ENCODE measurements at places on chromosomes 2 and 18.

GRCh38 chr2:240949791-240950705, 43.9 kb downstream of the CROCC2 start:
- DNase-seq = no peak

DNA sequence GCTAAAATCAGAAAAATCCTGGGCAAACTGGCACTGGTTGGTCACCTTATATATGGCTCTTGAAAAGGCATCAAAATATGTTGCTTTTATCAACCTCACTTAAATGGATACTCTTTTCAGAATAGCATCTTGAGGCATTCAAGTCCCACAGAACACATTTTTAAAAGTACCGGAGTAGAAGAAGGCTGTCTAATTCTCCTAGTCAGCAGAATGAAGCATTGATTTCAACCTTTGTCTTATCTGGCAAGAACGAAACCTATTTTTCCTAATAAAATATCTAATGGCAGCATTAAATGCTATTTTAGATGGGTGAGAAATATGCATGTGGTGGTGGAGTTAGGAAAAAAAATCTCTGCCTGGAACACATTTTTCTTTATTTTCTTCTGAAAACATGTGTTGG, 27.8 kb downstream of the TMEFF2 start:
- no peak for DNase-seq

DNA sequence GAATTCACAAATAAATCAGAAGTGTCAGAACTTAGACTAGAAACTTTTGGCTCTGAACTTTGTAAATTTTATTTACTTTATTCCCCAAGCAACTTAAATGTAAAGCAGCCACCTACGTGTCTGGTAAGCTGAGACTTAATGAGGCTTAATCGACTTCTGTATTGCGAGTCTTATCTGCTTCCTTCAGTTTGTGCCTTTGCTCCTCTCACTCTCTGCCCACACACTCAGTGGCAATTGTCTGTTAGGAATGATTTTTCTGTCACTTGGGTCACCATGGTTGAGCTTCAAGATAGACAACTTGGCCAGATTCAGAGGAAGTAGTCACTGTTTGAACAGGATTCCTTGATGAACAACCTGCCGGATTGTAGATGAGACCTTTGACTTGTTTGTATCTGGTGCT, 691.4 kb upstream of the FSHR start:
- no peak for DNase-seq

GRCh38 chr2:88054782-88055370, 707 bp downstream of the KRCC1 start:
- no peak for DNase-seq

DNA sequence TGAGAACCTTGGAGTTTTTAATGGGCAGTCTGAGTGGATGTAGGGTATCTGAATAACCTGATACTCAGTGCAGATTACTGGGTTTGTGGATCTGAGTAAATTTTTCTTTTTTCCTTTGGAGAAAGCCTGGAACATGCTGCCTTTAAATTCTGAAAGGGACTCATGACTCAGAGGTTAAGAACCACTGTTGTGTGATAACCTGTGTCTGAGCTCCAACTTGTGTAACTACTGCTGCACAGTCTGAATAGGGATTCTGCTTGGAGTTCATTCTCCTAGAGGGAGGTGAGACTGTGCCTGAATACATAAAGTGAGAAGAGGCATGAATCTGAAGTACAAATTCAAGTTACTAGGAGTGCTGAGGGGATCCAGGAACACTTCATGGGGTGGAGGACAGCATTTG, 36.2 kb downstream of the KDM3A start:
- DNase-seq = no peak

- no peak for DNase-seq
These were observed 31.3 kb downstream of the PTPRM start for GRCh38 chr18:7598167-7599047.

DNA sequence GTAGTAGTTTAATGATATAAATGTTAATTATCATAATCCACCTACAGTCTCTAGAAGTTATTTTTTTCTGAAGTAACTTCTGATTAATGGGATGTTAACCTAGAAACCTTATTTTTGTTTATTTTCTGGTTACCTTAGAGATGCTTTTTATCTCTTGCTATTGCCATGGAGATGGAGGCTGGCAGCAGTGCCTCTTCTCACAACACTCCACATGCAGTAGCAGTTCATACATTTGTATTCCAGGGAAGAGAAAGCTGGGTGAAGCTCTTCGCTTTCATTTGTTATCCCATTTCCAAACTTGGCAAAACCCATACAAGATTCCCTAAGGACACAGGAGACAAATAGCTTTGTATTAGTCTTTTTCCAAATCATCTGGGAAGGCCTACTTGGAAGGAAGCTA, 1794.1 kb upstream of the LRRTM1 start:
- no peak for DNase-seq

GRCh38 chr18:13260935-13261640, 42.5 kb downstream of the LDLRAD4 start:
- no peak for DNase-seq

- no peak for DNase-seq
These were observed 79.1 kb downstream of the DPP4 start for GRCh38 chr2:161994761-161995520.

- DNase-seq = no peak
These were observed 50.7 kb downstream of the IL1R2 start for GRCh38 chr2:102042196-102043081.

GRCh38 chr18:59874166-59874565, 25.6 kb upstream of the PMAIP1 start:
- peak; percentile 85 for DNase-seq

DNA sequence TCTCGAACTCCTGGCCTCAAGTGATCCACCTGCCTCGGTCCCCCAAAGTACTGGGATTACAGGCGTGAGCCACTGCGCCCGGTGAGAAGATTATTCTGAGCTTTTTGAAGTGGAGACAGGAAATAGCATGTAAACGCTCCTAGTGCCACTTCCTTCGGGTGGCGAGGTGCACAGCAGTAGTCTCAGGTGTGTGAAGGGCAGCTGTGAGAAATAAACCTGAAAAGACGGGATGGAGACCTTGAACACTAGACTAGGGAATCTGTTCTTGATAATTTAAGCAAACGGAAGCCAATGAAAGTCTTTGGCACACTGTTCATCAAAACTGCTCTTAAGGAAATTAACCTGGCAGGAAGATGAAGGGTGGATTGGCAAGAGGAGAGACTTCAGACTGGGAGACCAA, 439 bp upstream of the PLEKHH2 start:
- DNase-seq = no peak

- DNase-seq = peak; percentile 80
These were observed 572 bp upstream of the ZNF516 start for GRCh38 chr18:76495435-76496193.

- DNase-seq = peak; percentile 95
These were observed 17.4 kb downstream of the AGAP1 start for GRCh38 chr2:235511187-235511661.

GRCh38 chr18:65761636-65762295, 11.0 kb downstream of the CDH7 start:
- DNase-seq = no peak

DNA sequence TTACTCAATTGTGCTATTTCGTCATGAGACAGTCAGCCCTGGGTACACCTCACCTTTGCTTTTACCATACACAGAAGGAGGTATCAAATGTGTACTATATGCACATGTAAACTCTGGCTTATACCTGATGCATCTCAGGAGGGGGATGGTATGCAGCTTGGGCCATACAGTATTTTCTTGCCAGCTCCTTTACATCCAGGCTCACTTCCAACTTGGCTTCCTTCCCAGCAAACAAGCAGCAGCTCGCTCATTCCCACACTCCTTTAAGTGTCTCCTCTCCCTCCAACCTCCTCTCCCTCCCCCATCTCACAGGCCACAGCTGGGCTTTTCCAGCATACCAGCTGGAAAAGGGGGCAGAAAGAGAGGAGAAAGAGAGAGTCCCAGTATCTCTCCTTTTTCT, 9.6 kb downstream of the MARCHF4 start:
- peak; percentile 41 for DNase-seq

- DNase-seq = no peak
These were observed 38.0 kb downstream of the ACKR3 start for GRCh38 chr2:236607471-236608187.

DNA sequence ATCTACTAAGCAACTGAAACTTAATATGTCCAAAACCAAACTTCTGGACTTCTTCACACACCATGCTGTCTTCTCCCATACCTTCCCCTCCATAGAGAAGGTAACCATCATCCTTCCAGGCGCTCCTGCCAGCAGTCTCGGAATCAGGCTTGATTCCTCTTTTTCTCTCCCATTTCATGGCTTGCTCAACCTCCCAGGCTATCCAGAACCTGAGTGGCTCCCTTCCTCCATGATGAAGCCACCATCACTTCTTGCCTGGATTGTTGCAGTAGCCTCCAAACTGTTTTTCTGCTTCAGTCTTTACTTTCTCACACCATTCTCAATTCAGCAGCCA, 40.1 kb upstream of the NDUFV2 start:
- no peak for DNase-seq

DNA sequence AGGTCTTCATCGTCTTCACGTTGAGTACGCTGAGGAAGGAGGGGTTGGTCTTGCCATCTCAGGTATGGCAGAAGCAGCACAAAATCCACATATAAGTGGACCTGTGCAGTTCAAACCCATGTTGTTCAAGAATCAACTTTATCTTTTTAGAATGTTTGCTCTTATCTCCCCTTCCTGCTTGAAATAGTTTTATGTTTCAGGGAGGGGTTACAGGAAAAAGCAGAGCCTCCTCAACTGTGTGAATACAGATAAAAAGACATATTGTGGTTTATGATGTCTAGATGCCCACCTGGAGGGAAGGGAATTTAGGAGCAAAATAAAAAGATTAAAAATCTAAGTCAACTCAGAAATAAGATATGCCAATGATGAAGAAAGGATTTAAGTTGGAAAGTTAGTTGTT, 75.9 kb downstream of the VRK2 start:
- DNase-seq = no peak

GRCh38 chr2:157359628-157360027, 34.0 kb upstream of the ERMN start:
- DNase-seq = no peak
